ENCODE measurements at places on chromosomes 2 and 18. TPM values are rescaled to one million over a fixed set of nuclear protein-coding genes. Genes with fewer than 3 reads are reported as not detected.

The RBFA gene
- total RNA-seq = 48.4 TPM

The MC2R gene
- total RNA-seq = 0.05 TPM

The ALPP gene
- total RNA-seq = not detected

The TLX2 gene
- 0.06 TPM for total RNA-seq

GRCh38 chr2:7967707-7968405 lies 714.0 kb upstream of the ID2 start:
- no peak for ATAC-seq

The SLC40A1 gene
- total RNA-seq = 3.1 TPM

The IL37 gene
- total RNA-seq = not detected

DNA sequence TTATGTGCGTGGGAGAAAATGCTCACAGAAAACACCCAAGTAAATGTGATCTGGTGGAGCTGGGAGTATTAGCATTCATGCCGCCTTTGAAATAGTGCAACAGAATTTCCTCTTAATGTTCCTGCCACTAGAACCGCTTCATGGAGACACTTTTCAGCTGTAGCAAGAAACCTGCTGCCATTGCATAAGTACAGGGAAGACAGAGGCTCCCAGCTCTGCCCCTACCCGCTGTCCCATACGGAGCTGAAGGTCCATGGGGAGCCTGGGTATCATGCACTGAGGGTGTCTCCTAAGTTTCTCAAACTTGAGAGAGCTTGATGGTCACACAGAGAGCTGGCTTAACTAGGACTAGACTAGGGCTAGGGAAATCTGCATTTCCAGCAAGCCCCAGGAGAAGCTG lies 49.6 kb downstream of the CRIM1 start:
- no peak for ATAC-seq

DNA sequence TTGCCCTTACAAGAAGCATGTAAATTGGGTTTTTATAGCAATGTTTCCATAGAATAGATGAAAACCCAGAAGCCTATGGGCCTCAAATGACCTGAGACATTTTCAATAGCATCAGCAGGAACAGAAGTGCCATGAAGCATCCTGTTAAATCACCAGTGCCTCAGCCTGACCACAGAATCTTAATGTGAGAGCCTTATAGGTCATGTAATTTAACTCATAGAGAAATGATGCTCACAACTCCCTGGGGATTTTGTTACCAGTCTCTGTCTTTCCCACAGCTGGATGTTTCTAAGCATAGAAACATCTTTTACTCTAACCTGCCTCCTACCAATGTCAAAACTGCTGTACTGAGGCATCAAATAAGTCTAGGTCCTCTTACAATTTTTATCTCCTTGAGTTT lies 295.8 kb upstream of the ACVR2A start:
- no peak for ATAC-seq

GRCh38 chr2:107719836-107720235 lies 106.9 kb upstream of the RGPD4 start:
- ATAC-seq = peak; percentile 29

The FOSL2 gene
- 2.2 TPM for total RNA-seq

Measured in motor neuron (in vitro differentiated cells).